SJCRH30 (cell line): ENCODE measurements at places on chromosomes 2 and 18.

GRCh38 chr2:191724015-191724414 is 46.1 kb downstream of the NABP1 start:
- H3K27me3 ChIP-seq, result no peaks in the 10 kb centered on the region
- no peak overlapping the region for H3K4me3 ChIP-seq
- no peaks in the 10 kb centered on the region for H3K36me3 ChIP-seq
- H3K27ac ChIP-seq, result no peak overlapping the region
- DNase-seq, result no peak
- peaks cover 19% of the 10 kb centered on the region for H3K4me1 ChIP-seq

DNA sequence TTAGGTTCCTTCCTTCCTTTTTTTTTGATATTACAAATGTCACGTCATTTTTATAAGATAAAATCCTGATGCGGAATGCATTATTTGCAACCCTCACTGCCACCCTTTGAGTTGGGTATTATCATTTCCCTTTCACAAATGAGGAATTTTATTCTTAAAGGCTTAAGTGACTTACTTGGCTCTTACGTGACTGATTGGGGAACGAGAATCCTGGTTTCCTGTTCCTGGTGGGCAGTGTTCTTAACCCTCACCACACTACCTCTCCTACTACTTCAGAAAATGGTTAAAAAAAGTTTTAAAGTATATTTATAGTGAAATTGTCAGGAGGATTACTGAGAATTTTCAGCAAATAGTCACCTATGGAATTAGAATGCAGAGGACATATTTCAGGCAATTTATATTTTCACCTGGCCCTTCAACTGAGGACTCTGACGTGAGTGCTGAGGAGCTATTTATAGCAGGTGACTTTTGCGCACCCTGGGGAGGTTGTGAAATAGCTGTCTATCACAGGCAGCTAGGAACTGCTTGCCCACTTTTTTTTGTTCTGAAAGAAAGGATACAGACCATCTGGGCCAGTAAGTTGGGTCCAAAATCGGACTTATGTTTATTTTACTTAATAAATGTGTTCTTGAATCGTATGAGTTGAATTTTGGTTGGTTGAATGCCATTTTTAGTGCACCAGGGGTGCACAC is 18.7 kb upstream of the RASGRP3 start:
- H3K36me3 ChIP-seq, result no peaks in the 10 kb centered on the region
- H3K4me1 ChIP-seq, result no peaks in the 10 kb centered on the region

DNA sequence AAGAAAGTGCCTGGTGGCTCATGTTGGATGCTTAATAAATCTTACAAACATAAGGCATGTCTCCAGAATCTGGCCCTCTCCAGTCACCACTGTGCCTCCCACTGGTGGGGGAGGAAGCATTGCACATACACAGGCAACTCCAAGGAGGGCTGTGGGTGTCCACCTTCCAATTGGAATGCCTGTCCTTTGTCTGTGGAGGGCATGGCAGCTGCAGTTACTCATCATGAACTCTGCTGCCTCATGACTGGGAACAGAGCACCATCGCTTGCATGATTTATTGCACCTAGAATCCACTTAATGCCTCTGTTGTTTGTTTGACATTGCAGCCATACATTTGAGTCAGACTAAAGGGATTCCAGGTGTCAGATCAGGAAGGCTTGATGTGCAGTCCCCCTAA is 278.9 kb downstream of the PRKCE start:
- no peaks in the 10 kb centered on the region for H3K36me3 ChIP-seq
- H3K27ac ChIP-seq, result no peak overlapping the region
- DNase-seq, result peak; percentile 59
- no peaks in the 10 kb centered on the region for H3K27me3 ChIP-seq

DNA sequence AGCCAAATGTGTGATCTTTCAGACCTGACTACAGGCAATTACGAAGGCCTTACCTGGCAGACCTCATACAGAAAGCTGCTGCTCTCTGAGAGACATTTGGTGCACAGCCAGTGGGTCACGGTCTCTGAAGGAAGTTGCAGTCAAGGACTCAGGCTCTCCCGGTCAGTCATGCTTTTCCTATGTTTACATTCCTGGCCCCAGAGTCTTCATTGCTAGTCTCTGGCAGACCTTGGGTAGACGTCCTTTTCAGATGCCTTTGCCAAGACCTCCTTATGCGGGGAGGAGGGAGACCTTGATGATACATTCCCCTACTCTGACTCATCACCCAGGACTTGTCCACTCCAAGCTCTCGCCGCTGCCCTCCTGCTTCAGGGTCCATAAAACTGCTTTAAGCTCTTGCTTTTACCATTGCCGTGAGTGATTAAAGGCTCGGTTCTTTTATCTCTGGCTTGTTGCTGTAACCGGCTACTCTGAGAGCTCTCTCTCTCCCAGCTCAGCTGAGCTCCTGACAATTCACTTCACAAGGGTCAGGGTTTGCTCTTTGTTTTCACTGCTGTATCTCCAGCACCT is 62.0 kb upstream of the SLC35F5 start:
- H3K36me3 ChIP-seq, result no peaks in the 10 kb centered on the region
- no peaks in the 10 kb centered on the region for H3K27me3 ChIP-seq
- H3K4me3 ChIP-seq, result peak overlapping the region; percentile 9; the same call in 1 of the 2 replicates
- no peak overlapping the region for H3K27ac ChIP-seq
- DNase-seq, result peak; percentile 62
- peaks cover 13% of the 10 kb centered on the region for H3K4me1 ChIP-seq

DNA sequence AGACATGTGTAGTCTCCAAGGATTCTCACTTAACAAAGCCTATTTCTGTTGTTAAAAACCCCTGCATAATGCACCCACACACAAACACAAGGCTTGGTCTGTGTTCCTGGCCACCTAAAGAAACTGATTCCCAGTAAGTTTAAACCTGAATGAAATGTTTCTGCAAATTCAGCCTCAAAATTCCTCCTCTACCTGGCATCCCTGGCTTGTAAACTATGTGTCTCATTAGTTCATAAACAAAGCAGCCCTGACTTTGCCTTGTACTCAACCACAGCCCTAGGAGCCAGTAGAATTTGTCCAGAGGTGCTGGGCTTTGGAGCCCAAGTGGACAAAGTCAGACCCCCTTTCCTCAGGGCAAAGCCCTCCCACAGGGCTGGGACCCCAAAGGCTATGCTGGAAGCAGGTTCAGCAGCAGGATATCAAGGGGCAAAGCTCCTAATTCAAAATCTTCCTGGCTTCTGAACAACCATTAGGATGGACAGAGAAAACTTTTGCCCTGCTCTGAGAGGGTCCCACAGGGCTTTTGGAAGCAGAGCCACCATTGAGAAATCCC is 2.6 kb upstream of the HOXD13 start:
- H3K4me1 ChIP-seq, result no peaks in the 10 kb centered on the region
- H3K27me3 ChIP-seq, result no peaks in the 10 kb centered on the region; the same call in 1 of the 2 replicates
- H3K27ac ChIP-seq, result no peak overlapping the region

- H3K27me3 ChIP-seq, result no peaks in the 10 kb centered on the region; the same call in 1 of the 2 replicates
- H3K36me3 ChIP-seq, result no peaks in the 10 kb centered on the region
- no peak overlapping the region for H3K27ac ChIP-seq
- H3K4me3 ChIP-seq, result no peak overlapping the region
These were observed 15.7 kb downstream of the CCDC85A start for GRCh38 chr2:56199492-56199891.

DNA sequence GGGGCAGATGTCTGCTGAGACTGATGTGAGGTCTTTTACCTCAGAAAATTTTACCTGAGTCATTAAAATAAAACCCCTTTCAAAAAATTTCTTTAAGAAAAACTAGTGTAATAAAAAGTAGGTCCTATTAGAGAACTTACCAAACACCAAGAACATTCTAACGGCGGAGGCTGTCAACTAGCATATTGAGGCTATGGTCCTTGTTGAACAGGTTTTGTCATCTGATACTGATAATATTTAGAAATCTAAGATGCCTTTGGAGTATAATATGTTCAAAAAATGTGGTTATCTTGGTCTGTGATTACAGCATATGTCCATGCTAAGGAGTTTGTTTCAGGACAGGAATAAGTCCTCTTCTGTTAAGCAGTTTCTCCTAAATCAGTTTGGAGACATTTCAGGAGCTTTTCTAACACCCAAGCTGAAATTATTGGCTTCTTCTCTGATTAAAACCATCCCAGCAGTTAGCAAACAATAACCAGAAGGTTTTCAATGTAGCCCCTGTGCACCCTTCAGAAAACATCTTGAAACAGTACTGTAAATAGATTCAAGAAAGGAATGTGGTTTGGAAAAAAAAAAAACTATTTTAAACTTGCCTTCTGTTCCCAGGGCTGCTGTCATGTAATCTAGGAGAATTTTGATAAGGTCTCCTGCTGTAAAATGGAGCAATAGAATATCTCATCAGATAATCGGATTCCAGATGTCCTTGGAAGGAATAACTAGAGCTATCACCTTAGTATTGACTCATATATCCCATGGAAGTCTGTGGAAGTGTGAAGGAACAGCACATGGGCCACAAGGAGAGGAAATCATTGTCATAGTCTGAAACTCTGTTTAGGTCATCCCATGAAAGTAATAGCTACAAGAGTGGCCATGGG is 58.7 kb upstream of the B3GNT2 start:
- DNase-seq, result no peak
- no peak overlapping the region for H3K4me3 ChIP-seq
- H3K4me1 ChIP-seq, result no peaks in the 10 kb centered on the region

DNA sequence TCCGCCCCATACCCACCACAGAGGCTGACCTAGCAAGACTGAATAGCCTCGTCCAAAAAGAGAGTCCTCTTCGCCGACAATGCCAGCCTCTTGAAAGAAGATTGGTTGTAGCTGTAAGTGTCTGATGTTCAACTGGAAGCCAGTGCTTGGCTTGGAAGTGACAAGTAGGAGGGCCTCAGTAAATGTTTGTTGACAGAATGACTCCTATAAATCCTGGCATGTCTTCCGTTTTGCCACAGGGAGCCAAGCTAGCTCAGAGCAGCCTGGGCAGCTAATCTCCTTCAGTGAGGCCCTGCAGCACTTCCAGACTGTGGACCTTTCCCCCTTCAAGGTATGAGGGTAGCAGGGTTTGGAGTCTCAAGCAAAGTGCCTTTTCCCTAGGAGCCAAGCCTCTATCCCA is 14.9 kb downstream of the ELMOD3 start:
- H3K36me3 ChIP-seq, result no peaks in the 10 kb centered on the region
- H3K4me3 ChIP-seq, result no peak overlapping the region
- no peak for DNase-seq
- H3K27me3 ChIP-seq, result no peaks in the 10 kb centered on the region

GRCh38 chr18:34873986-34874580 is 164.0 kb downstream of the DTNA start:
- H3K27me3 ChIP-seq, result no peaks in the 10 kb centered on the region
- DNase-seq, result no peak
- no peak overlapping the region for H3K27ac ChIP-seq
- no peaks in the 10 kb centered on the region for H3K36me3 ChIP-seq

DNA sequence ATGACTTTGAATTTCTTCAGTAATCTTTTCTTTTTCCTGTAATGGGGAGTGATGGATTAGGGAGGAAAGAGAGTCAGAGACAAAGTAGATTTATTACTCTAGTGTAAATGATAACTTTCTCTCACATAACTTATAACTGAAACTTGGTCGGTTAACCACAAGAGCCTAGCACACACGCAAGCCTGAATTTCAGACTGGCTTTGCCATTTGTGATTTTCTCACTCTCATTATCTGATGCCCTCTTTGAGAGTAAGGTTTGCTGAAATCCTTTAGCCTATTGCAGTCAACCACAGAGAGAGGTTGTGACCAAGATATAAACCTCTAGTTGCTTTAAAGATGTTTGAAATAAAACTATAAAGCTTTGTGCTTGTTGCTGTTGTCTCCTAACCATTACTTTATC is 117.9 kb upstream of the NETO1 start:
- DNase-seq, result no peak
- no peaks in the 10 kb centered on the region for H3K36me3 ChIP-seq
- no peaks in the 10 kb centered on the region for H3K4me1 ChIP-seq
- H3K4me3 ChIP-seq, result no peak overlapping the region

DNA sequence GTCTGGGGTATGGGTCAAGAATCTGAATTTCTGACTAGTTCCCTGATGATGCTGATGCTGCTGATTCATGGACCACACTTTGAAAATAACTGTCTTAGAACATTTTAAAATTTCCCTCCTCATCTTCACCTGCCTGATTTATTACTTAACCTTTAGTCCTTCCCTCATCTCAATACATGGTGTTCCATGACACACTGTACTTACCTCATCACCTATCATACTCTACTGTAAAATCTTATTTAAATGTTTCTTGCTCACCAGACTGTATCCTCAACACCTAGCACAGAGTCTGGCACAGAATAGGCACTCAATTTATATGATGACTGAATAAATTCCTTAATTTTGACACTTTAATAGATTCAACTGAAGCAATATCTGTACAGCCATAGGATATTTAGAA is 95.7 kb downstream of the FAM161A start:
- no peak overlapping the region for H3K27ac ChIP-seq
- H3K4me3 ChIP-seq, result no peak overlapping the region
- H3K27me3 ChIP-seq, result no peaks in the 10 kb centered on the region
- H3K4me1 ChIP-seq, result 0 out of 2 replicates have a peak, but pooled peaks cover 4% of the 10 kb centered on the region

- no peaks in the 10 kb centered on the region for H3K27me3 ChIP-seq
- H3K4me1 ChIP-seq, result no peaks in the 10 kb centered on the region
- H3K27ac ChIP-seq, result no peak overlapping the region
- no peak for DNase-seq
- H3K4me3 ChIP-seq, result no peak overlapping the region
These were observed 198.5 kb upstream of the ITGA4 start for GRCh38 chr2:181258720-181259119.

GRCh38 chr2:216205486-216205885 is 96.3 kb downstream of the XRCC5 start:
- no peaks in the 10 kb centered on the region for H3K27me3 ChIP-seq
- no peak overlapping the region for H3K4me3 ChIP-seq
- no peak for DNase-seq
- peaks cover 74% of the 10 kb centered on the region for H3K36me3 ChIP-seq

DNA sequence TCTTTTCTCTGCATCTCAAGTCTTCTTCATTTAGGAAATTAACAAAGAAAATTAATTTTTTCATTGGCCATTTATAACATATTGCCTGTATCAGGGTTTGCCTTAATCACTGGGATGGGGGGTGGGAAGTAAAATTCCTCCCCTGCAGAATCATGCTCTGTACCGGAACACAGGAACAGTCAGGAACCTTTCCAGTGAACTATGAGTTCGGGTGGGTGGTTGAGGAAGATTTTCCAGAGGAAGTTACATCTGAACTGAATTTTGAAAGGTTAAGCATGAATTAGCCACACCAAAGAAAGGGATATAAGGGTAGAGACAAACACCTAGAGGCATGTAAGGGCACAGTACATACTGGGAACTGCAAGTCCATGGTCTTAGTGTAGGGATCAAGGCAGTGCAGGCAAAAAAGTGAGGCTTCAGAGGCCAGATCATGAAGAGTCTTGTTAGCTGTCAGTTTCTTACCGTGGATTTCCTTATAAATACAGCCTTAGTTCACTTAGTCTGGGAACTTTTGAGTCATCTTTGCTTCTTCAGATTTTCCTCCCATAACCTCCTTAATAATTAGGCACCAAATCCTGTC is 55.6 kb downstream of the FAM117B start:
- DNase-seq, result no peak
- no peaks in the 10 kb centered on the region for H3K4me1 ChIP-seq
- H3K36me3 ChIP-seq, result no peaks in the 10 kb centered on the region
- H3K27me3 ChIP-seq, result no peaks in the 10 kb centered on the region
- H3K27ac ChIP-seq, result no peak overlapping the region
- no peak overlapping the region for H3K4me3 ChIP-seq

GRCh38 chr2:105768961-105769452 is 24.3 kb downstream of the NCK2 start:
- H3K4me3 ChIP-seq, result no peak overlapping the region
- H3K27me3 ChIP-seq, result no peaks in the 10 kb centered on the region
- H3K36me3 ChIP-seq, result peaks cover 11% of the 10 kb centered on the region; the same call in 1 of the 2 replicates
- no peak overlapping the region for H3K27ac ChIP-seq
- H3K4me1 ChIP-seq, result no peaks in the 10 kb centered on the region
